CD4-positive, alpha-beta memory T cell (primary cell): ENCODE measurements at places on chromosomes 11 and 22. TPM values are rescaled to one million over a fixed set of nuclear protein-coding genes. Genes with fewer than 3 reads are reported as not detected.

DNA sequence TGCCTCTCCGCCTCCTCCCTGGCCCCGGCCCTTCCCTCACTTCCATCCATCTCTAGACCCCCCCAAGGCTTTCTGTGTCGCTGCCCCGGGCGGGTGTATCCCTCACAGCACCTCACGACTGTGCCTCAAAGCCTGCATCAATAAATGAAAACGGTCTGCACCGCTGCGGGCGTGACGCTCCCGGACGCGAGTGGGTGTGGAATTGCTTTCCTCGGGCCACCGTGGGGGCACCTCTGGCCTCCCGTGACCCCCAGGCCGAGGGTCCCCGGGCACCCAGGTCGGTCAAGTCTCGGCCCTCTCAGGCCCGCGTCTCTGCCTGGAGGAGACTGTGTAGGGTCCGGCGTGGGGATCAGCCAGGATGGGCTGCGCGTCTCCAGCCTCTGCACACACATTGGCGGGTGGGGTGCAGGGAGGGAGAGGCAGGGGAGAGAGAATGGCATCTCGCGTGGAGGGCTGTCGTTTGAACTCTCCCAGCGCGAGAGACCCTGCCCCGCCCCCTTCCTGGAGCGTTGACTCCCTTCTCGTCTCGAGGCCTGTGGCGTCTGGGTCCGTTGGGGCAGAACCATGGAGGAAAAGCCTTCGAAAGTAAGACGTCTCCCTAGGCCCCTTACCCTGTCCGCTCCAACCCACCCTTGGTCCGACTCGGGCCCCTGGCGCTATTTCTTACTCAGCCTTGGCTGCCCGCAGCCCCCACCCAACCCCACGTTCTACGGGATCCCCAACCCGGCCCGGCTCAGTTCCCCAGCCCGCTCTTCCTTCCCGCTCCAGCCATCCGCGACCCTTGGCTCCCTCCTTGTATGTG is at the start of gene CATSPERZ:
TSS of gene CATSPERZ (plus strand) at position 512 of the 802 bp plus-strand sequence. CDS start at position 565, 53 bp downstream.
- no peaks in the 10 kb centered on the region for H3K36me3 ChIP-seq
- peak; percentile 57 for DNase-seq
- peaks cover 37% of the 10 kb centered on the region for H3K4me1 ChIP-seq
- peaks cover 43% of the 10 kb centered on the region for H3K27me3 ChIP-seq

GRCh38 chr11:47001781-47002181 is 65.2 kb downstream of the CSTPP1 start:
- H3K36me3 ChIP-seq, result no peaks in the 10 kb centered on the region
- DNase-seq, result no peak
- H3K27ac ChIP-seq, result no peak overlapping the region
- no peaks in the 10 kb centered on the region for H3K4me1 ChIP-seq
- no peak overlapping the region for H3K4me3 ChIP-seq

DNA sequence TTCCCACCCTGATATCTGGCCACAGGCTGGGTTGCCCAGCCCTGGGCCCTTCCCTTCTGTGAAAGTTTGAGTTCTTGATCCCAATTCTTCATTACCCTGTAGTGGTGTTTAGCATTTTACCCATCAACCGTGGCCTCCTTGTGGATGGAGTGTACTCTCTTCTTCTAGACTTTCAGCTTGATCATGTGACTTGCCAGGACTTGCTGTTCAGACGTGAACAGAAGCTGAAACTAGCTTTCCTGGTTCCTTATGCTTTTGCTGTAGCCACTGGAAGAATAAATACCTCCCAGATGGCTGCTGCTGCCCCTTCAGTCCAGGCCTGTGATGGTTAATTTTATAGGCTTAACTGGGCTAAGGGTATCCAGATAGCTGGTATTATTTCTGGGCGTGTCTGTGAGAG is 32.7 kb upstream of the DAGLA start:
- no peak for DNase-seq
- no peaks in the 10 kb centered on the region for H3K27me3 ChIP-seq
- no peak overlapping the region for H3K27ac ChIP-seq
- H3K36me3 ChIP-seq, result no peaks in the 10 kb centered on the region
- no peak overlapping the region for H3K4me3 ChIP-seq

Gene KRTAP5-10
- not detected for total RNA-seq

GRCh38 chr11:114064216-114064615 is 4.7 kb downstream of the ZBTB16 start:
- no peak overlapping the region for H3K27ac ChIP-seq
- H3K4me1 ChIP-seq, result peaks cover 7% of the 10 kb centered on the region
- H3K27me3 ChIP-seq, result peaks cover 4% of the 10 kb centered on the region
- no peak overlapping the region for H3K4me3 ChIP-seq

- H3K27ac ChIP-seq, result no peak overlapping the region
- DNase-seq, result no peak
These were observed 7.0 kb downstream of the PTPRJ start for GRCh38 chr11:47987310-47987709.

Gene DDIAS
- 0.86 TPM for total RNA-seq

Gene MS4A12
- not detected for total RNA-seq

DNA sequence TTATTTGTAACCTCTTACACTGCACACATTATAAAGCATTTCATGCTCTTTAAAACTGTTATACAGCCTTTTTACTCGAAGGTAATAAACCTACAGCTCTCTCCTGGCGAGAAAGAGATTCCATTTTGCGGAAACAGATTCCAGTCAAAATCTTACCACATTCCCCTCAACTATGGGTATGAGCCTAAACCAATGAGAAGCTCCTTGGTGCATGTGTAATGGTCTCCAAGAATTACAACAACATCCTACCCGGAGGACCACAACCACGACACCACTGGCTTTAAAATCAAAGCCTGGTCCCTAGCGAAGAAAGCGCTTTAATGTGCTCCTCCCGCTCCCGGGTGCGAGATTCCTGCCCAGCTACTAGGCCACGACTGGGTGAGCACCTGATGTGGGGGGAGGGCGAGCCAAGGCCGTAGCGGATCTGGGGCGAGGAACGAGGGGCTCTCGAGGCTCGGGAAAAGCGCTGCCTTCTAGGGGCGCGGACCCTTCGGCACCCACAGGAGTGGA is 821 bp downstream of the CELF1 start:
- no peaks in the 10 kb centered on the region for H3K27me3 ChIP-seq
- DNase-seq, result peak; percentile 48
- peak overlapping the region; percentile 88 for H3K27ac ChIP-seq
- H3K36me3 ChIP-seq, result no peaks in the 10 kb centered on the region

- H3K27me3 ChIP-seq, result no peaks in the 10 kb centered on the region
- no peak overlapping the region for H3K27ac ChIP-seq
- H3K4me3 ChIP-seq, result no peak overlapping the region
- no peaks in the 10 kb centered on the region for H3K36me3 ChIP-seq
These were observed 105.4 kb downstream of the PDE2A start for GRCh38 chr11:72568861-72569260.

GRCh38 chr22:22752556-22753477 is 108.4 kb downstream of the GGTLC2 start:
- H3K4me1 ChIP-seq, result peaks cover 40% of the 10 kb centered on the region
- H3K27me3 ChIP-seq, result no peaks in the 10 kb centered on the region
- no peaks in the 10 kb centered on the region for H3K36me3 ChIP-seq
- H3K4me3 ChIP-seq, result no peak overlapping the region
- peak overlapping the region; percentile 30 for H3K27ac ChIP-seq

- no peaks in the 10 kb centered on the region for H3K4me1 ChIP-seq
- no peak for DNase-seq
- H3K27me3 ChIP-seq, result no peaks in the 10 kb centered on the region
- no peaks in the 10 kb centered on the region for H3K36me3 ChIP-seq
These were observed 345.3 kb upstream of the NCAM1 start for GRCh38 chr11:112615891-112616290.

Gene CENPM
- total RNA-seq, result 7.6 TPM

DNA sequence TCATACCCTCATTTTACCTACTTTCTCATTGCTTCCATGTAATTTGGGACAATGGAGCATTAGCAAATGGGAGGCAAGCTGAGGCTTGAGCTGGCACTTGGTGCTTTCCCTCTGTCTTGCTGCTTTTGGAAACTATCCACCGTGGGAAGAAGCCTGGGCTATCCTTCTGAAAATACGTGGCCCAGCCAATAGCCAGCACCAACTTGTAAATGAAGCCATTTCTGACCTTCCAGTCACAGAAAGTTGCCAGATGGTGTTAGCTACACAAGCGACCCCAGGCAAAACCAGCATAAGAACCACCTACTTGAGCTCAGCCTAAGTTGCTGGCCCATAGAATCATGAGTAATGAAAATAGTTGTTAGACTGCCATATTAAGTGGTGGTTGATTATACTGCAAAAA is 18.5 kb upstream of the SPON1 start:
- peaks cover 45% of the 10 kb centered on the region for H3K4me1 ChIP-seq
- no peak overlapping the region for H3K27ac ChIP-seq
- DNase-seq, result no peak
- no peaks in the 10 kb centered on the region for H3K36me3 ChIP-seq
- no peaks in the 10 kb centered on the region for H3K27me3 ChIP-seq

GRCh38 chr22:39472570-39473556 is 16.1 kb downstream of the MGAT3 start:
- no peaks in the 10 kb centered on the region for H3K27me3 ChIP-seq
- no peaks in the 10 kb centered on the region for H3K36me3 ChIP-seq
- no peak for DNase-seq
- no peak overlapping the region for H3K27ac ChIP-seq
- H3K4me3 ChIP-seq, result no peak overlapping the region

DNA sequence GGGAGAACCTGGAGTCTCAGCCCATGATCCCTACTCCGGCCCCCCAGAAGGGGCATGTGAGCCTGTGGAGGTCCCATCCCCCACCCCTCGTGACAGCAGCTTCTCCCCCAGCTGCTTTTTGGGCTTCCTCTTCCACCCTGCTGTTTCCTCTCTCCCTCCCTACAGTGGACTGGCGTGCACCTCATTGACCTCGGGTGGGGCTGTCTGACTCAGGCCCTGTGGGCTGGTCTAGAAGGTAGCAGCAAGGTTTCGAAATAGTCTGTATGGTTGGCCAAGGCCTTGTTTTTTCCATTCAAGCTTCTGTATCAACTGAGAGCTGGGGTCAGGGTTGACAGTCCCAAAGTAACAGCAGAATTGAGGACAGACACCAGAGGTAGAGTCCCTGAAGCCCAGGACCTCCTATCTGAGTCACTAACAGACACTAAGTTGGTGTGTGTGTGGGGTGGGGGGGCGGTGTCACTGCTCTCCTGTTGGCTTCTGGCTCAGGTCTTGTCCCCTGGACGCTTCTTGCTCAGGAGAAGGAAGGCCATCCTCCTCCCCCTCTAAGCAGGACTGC is 7.7 kb downstream of the SLC37A2 start:
- H3K4me3 ChIP-seq, result no peak overlapping the region
- H3K4me1 ChIP-seq, result no peaks in the 10 kb centered on the region
- no peaks in the 10 kb centered on the region for H3K36me3 ChIP-seq
- no peak for DNase-seq

Gene APOA5
- not detected for total RNA-seq

DNA sequence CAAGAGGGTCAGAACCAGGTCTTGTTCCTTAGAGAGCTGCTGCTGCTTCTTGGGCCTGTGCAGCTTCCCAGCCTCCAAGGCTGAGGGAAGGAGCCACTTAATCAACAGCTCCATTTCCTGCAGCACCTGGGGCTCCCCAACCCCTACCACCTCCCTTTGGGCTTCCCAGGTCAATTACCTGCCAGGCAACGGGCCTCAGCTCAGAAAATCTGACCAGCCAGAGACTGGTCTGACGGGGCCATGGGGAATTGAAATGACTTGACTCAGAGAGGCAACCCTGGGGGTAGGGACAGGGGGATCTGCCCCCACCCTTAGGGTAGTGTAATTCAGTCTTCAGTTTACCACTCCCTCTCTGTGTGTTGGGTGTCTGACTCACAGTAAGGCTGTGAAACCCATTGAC is 4.7 kb upstream of the MAJIN start:
- no peak overlapping the region for H3K27ac ChIP-seq
- no peaks in the 10 kb centered on the region for H3K36me3 ChIP-seq
- no peak overlapping the region for H3K4me3 ChIP-seq
- no peaks in the 10 kb centered on the region for H3K27me3 ChIP-seq
- H3K4me1 ChIP-seq, result peaks cover 9% of the 10 kb centered on the region

GRCh38 chr11:118263112-118263511 is 985 bp downstream of the MPZL2 start:
- H3K27ac ChIP-seq, result no peak overlapping the region
- no peaks in the 10 kb centered on the region for H3K27me3 ChIP-seq
- no peak for DNase-seq

- H3K36me3 ChIP-seq, result no peaks in the 10 kb centered on the region
- no peak for DNase-seq
- H3K27ac ChIP-seq, result no peak overlapping the region
- no peak overlapping the region for H3K4me3 ChIP-seq
These were observed 27.6 kb downstream of the SCN4B start for GRCh38 chr11:118124929-118125535.

- no peak for DNase-seq
- H3K4me3 ChIP-seq, result no peak overlapping the region
- no peaks in the 10 kb centered on the region for H3K27me3 ChIP-seq
- H3K27ac ChIP-seq, result no peak overlapping the region
These were observed 114.3 kb downstream of the INSC start for GRCh38 chr11:15229069-15229468.

DNA sequence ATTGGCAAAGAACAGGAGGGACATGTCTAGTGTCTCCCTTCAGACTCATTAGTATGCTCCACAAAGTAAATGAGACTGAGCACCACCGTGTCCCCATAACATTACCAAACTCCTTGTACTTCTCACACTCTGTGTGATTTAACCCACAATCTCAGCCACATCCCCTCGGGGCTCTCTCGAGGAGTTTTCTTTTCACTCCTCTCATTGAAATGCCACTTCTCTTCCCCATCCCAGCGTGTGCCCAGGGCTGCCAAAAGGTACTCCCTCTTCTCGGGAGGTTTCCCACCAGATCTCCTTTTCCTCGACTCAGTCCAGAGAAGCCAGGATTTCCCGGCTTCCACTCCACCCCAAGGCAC is 1.1 kb downstream of the RBFOX2 start:
- H3K27me3 ChIP-seq, result no peaks in the 10 kb centered on the region
- no peaks in the 10 kb centered on the region for H3K36me3 ChIP-seq
- H3K27ac ChIP-seq, result no peak overlapping the region
- DNase-seq, result no peak
- no peak overlapping the region for H3K4me3 ChIP-seq

DNA sequence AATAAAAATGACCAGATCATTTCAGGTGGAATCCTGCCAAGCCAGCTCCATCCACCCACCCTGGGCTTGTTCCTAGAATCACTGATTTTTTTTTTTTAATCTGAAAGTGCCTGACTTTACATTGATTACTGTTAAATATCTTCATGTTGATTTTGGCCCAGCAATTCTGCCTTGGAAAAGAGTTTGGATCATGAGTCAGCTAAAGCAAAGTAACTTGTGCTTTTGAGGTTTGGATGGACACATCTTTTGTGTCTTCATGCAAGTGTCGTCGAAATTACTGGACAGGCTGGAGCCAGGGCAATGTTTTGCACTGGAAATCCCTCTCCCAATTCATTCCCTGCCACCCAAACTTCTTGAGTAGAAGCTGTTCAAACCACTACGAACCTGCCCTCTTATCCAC is 164.0 kb upstream of the SYT13 start:
- no peak for DNase-seq
- no peak overlapping the region for H3K4me3 ChIP-seq
- no peaks in the 10 kb centered on the region for H3K4me1 ChIP-seq
- H3K27ac ChIP-seq, result no peak overlapping the region
- no peaks in the 10 kb centered on the region for H3K36me3 ChIP-seq
- no peaks in the 10 kb centered on the region for H3K27me3 ChIP-seq

Gene PRMT3
- 17.5 TPM for total RNA-seq

DNA sequence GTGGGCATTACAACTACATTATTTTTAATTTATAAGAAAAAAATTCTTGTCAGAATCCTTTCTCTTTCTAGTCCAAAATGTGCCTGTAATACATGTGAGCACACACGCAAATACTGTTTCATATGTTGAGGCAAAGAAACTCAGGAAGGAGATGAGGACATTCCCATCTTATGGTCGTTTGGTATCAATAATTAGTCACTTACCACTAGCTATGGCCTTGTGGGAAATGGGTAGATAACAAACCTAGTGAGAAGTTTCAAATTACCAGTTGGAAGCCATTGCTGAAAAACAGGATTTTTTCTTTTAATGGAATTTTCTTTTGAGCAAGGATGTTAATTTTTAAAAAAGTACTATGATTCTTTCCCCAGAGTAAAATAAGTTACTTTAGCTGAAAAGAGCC is 25.7 kb downstream of the AMOTL1 start:
- H3K27ac ChIP-seq, result no peak overlapping the region
- H3K4me1 ChIP-seq, result no peaks in the 10 kb centered on the region
- H3K36me3 ChIP-seq, result no peaks in the 10 kb centered on the region
- no peak for DNase-seq
